ENCODE measurements at places on chromosomes 6 and 20.

DNA sequence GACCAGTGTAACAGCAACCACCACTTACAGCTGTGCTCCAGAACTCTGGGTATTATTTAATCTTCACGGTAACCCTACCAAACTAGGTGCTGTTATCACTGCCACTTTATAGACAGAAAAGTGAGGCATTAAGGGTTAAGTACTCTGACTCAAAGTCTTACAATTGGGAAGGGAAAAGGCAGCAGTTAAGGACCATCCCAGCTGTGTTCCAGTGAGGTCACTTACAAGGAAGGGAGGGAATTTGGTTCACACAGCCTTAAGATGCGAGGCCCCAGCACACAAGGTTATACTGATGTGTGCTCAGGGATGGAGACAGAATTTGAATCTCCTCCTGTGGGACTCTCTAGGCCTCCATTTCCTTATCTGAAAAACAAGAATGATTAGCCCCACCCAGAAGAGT, 46.7 kb downstream of the TRERF1 start:
- DNase-seq, result no peak

DNA sequence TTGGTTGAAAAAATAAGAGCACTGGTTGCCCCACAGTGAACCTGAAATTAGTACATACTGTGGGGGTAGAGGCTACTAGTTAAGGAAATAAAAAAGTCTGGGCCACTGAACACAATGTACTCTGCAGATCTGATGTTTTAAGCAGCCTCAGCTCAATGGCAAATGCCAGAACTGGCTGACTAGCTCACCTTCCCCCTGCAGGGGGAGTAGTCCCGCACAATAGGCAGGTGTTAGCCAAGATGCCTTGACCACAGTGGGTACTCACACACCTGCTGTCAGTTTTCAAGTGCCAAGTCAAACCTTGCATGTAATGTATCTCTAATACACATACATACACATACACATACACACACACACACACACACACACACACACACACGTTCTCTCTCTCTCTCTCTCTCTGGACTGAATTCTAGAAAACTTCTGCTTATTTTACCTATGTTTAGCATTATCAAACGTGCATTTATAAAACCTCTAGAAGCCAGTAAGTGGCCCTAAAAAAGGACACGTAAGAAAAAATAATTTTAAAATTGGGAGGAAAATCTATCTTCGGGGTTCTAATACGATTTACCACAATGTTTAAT, 36.1 kb downstream of the GMDS start:
- DNase-seq, result no peak

GRCh38 chr6:165662749-165663376, at the start of gene PDE10A:
Gene PDE10A, minus strand, starts transcription at chr6:165663241. Its CDS starts 430 bp downstream, at chr6:165662811.
- no peak for DNase-seq

DNA sequence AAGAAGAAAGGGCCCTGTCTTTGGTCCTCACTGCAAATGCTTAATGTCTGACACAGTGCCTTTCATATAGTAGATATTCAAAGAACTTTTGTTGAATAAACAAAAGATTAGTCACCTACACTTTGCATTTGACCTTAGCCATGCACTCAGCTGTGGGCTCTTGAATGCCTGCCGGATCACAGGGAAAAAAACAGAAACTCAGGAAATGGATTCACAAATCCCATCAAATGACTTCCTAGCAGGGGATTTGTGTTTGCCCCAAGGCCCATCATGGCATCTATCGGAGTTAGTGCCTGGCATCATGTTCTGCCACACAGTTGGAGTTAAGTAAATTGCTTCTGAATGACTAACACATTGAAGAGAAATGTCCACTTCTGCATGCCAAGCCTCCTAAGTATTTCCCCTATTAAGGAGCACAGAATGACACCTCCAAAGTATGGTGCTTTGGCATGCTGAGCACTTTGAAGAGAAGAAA, 72.3 kb upstream of the DST start:
- no peak for DNase-seq

DNA sequence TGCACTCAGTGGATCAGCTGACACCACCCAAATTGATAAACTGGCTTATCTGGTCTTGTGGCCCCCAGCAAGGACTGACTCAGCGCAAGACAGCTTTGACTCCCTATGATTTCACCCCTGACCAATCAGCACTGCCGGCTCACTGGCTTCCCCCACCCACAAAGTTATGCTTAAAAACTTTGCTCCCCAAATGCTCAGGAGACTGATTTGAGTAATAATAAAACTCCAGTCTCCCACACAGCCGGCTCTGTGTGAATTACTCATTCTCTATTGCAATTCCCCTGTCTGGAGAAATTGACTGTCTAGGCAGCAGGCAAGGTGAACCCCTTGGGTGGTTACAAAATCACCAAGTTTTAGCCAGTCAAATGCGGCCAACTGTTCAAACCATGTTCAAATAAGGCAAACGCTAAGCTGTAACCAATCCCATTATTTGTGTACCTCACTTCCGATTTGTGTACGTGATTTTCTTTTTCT, 32.5 kb downstream of the SLC22A2 start:
- no peak for DNase-seq

GRCh38 chr20:64142590-64142989, 21.7 kb upstream of the MYT1 start:
- DNase-seq, result peak; percentile 49

DNA sequence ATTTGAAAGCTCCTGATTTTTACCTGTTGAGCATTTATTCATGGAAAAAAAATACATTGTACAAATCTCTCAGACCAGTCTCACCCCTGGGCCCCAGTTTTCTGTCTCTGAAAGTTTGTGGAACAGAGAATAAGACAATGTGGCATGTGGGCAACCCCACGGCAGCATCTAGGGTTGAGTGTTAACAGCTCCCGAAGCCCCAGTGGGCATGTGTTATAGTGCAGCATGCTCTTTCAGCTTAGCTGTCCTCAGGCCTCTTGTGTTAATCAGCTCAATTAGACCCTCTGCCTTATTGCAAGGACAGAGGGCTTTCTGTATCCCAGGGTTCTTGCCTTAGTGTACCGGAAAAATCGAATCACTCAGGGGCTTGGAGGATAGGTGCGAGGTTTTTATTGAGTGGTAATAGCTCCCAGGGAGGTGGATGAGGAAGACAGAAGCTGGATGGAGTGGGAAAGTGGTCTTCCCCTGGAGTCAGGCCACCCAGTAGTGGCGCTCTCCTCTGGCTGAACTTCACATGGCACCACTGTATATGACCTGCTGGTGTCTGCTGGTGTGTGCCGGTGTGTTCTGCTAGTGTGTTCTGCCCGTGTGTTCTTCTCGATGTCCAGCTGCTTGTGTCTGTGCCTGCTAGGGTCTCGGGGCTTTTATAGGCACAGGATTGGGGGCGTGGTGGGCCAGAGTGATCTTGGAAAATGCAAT, 382.8 kb downstream of the EPM2A start:
- DNase-seq, result no peak

- DNase-seq, result no peak
These were observed 193.1 kb downstream of the NRN1 start for GRCh38 chr6:5813625-5814027.

GRCh38 chr6:44052419-44053023, 74.7 kb downstream of the MRPL14 start:
- no peak for DNase-seq

GRCh38 chr20:63700199-63701050, 4.0 kb downstream of the TNFRSF6B start:
- peak; percentile 67 for DNase-seq

- DNase-seq, result no peak
These were observed 146.6 kb downstream of the FRK start for GRCh38 chr6:115914098-115914497.

GRCh38 chr6:105595829-105596228, 192.9 kb upstream of the PREP start:
- DNase-seq, result no peak

- DNase-seq, result no peak
These were observed 2.3 kb downstream of the GNAS start for GRCh38 chr20:58854638-58855471.

DNA sequence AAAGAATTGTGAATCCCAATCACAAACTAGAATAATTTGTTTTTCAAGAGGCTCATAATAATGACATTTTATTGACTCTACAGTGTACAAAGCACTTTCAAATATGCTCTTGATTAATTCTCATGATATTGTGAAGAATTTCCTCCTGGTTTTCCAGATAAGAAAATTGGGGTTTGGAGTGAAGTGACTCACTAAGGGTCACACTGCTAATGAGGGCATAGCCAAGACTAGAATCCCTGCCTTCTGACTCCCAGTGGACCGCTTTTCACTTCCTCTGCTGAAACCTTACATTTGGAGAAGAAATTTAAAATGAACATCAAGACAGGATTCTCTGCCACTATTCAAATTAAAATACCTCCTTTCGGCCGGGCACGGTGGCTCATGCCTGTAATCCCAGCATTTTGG, 38.3 kb upstream of the LTV1 start:
- DNase-seq, result no peak

GRCh38 chr6:142845143-142845571, 99.8 kb downstream of the HIVEP2 start:
- DNase-seq, result no peak

DNA sequence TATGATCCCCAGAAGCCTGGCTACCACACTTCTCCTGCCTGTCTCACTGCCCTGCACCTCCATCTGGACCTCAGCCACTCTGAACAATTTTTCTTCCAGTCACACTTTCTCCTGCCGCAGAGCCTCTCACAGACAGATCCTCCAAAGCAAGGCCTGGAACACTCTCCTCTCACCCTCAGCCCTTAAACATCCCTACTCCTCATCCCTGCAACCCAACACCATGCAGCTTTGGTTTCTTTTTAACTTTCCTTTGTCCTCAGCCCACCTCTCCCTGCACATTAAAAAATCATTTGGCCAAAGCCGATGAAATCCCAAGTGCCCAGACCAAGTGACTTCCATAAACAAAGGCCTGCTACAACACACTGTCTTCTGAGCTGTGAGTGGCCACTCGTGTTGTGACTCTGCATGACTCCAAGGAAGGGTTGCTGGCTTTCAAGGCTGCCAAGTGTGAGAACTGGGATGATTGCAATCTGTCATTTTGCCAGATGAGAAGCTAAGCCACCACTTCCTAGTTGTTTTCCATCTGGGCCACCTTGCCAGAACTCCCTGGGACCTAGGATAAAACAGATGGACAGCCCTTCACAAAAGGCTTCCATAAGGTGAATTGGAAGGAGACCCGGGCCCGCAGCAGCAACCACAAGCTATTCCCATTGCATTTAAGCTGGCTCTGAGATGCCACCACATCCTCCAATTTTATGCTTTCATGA, 144.4 kb upstream of the SSTR4 start:
- DNase-seq, result no peak

- no peak for DNase-seq
These were observed 244.8 kb upstream of the FAM83B start for GRCh38 chr6:54601600-54602300.

DNA sequence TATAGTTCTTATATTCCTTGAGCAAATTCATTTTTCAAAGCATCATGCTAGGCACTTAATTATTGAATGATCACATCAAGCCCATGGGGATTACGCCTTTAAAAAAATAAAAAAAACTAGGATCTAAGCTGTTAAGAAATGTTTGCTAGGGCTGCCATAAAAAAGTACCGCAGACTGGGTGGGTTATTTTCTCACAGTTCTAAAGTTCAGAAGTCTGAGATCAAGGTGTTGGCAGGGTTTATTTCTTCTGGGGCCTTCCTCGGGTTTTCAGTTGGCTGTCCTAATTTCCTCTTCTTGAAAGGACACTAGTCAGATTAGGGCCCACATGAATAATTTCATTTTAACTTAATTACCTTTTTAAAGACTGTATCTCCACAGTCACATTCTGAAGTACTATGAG, 165.6 kb upstream of the RIMS1 start:
- no peak for DNase-seq

- DNase-seq, result no peak
These were observed 173.7 kb downstream of the PHACTR1 start for GRCh38 chr6:12890171-12890790.

- no peak for DNase-seq
These were observed 27.6 kb downstream of the TINAG start for GRCh38 chr6:54335871-54336270.

- DNase-seq, result no peak
These were observed 370.2 kb upstream of the EPHA7 start for GRCh38 chr6:93789532-93789931.

DNA sequence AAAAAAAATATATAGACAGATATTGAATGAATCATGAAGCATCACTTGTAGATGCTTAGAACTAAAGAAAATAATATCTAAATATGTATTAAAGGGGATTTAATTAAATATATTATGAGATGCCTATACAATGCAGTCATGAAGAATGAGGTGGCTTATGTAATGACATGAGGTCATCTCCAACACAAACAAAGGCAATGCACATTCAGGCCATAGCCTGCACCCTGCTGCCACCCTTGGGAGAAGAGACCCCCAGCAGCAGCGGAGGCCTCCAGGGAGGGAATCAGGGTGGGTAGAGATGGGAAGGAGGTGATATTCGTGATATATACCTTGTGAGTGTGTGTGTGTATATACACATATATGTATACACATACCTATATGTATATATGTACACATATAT, 26.4 kb upstream of the SSTR4 start:
- no peak for DNase-seq

GRCh38 chr6:84866715-84867114, 102.3 kb upstream of the TBX18 start:
- no peak for DNase-seq

- DNase-seq, result no peak
These were observed 29.9 kb downstream of the ARID1B start for GRCh38 chr6:156807028-156807427.

GRCh38 chr6:149153693-149154092, 163.8 kb upstream of the TAB2 start:
- no peak for DNase-seq

GRCh38 chr6:140744659-140745320, 1370.3 kb upstream of the CITED2 start:
- no peak for DNase-seq

- DNase-seq, result no peak
These were observed 6.2 kb downstream of the TCEA2 start for GRCh38 chr20:64069209-64069613.

DNA sequence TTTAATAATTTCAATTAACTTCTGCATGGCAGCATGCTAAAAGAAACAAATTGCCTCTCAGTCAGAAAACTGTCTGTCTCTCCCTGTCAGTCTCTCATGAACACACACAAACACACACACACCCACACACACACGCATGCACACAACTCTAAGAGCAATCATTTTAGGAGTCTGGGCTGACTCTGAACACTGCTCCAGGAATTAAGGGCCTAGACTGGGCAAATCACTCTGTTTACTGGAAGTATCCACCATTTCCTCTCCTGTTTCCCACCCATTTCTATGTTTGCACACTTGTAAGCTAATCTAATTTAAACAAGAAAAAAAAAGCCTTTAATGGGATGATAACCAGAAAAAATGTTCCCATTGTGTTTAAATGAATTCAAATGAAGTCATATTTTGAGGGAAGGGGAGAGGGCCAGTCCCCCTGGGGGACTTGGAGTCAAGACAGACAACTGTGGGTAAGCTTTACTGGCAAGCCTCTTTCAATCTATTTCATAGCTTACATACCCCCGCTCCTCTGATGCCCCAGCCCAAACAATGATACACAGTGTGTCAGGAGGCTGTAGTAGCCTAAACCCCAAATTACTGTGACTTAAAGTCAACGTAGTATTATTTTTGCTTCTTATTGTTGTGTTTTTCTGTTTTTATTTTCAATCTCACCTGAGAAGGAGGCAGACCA, 447.8 kb upstream of the FLRT3 start:
- no peak for DNase-seq
